C1 segment of cervical spinal cord (tissue), 14 donors: ENCODE measurements at places on chromosomes 2 and 18.

GRCh38 chr2:236307641-236308040, 43.4 kb upstream of the ASB18 start:
- no peak for DNase-seq

GRCh38 chr2:101516823-101517690, 42.1 kb upstream of the RFX8 start:
- DNase-seq = no peak

- no peak for DNase-seq
These were observed 102.9 kb downstream of the NFATC1 start for GRCh38 chr18:79498662-79499061.

GRCh38 chr18:38459131-38459994, 893.8 kb upstream of the CELF4 start:
- no peak for DNase-seq

- no peak for DNase-seq
These were observed 74.6 kb upstream of the UBXN4 start for GRCh38 chr2:135667045-135667444.

DNA sequence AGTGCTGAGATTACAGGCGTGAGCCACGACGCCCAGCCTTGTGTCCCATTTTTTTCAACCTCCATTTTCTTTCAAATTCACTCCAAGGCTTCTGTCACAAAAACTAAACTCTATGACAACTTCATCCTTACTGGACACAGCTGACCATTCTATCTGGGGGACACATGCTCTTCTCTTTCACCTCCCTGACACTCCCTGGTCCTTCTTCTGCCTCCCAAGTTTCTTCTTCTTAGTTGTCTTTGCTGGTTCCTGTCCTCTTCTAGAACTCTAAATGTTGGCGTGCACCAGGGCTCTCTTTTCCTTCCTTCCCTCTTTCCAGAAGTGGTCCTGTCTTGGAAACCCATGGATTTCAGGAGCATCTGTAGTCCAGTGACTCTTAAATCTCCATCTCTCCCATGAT, 40.1 kb upstream of the LPIN2 start:
- DNase-seq = no peak
